ENCODE measurements at places on chromosomes 2 and 18.

DNA sequence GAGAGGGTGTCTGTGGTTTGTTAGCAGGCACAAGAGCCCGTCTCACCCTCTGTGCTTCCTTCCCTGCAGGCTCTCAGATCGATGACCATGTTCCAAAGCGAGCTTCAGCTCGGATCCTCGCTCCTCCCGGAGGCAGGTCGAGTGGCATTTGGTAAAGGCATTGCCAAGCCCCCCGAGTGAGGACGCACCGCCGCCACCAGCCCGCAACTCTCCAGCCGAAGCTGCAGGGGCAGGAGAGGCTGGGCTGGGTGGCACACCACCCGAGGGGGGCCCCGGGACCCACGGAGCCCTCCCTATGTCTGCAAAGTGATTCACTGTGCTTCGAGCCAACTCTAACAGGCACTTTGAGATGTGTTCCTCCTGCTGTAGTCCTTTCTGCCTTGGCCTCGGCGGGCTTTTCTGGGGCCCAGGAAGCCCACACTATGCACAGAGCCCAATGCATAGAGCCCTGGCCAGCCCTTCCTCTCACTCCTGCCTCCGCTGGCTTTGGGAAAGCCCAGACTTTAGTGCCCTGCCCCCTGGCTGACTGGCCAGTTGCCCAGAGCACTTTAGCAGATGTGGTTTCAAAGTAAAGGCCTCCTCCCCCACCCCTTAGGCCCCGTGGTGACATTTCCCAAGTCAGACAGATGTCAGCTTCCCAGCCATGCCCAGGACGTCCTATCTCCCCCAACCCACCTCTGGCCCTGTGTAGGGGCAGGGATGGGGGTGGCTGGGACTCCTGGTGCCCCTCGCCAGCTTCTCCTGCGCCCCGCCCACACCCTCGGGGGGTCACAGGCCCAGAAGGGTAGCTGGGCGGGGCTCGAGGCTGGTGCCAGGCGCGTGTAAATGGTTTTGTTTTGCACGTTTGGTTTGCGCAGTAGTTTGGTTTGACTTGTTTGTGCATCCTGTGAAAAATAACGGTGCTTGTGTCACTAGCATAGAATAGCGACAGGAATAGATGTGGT is 23.3 kb upstream of the MAPRE3 start:
- peak; percentile 52 for DNase-seq

DNA sequence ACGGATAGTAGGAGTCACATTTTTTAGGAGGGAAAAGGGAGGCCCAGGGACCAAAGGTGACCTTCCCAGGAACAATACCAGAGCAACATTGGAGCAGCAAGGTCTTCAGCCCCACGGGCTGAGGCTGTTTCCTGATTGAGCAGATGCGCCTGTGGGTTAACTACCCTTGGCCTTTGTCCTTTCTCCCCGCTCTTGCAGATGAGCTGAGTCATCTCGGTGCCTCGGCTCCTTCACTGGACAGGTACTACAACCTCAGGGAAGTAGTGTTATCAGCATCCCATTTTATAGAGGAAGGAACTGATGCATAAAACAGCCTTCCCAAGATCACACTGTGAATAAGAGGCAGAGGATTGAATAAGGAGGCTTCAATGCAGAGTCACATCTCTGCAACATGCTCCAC is 43.5 kb downstream of the DHRS9 start:
- no peak for DNase-seq

GRCh38 chr2:41579806-41580205 is 468.0 kb upstream of the PKDCC start:
- DNase-seq = no peak

GRCh38 chr18:63085611-63086010 is 234.0 kb downstream of the BCL2 start:
- no peak for DNase-seq

DNA sequence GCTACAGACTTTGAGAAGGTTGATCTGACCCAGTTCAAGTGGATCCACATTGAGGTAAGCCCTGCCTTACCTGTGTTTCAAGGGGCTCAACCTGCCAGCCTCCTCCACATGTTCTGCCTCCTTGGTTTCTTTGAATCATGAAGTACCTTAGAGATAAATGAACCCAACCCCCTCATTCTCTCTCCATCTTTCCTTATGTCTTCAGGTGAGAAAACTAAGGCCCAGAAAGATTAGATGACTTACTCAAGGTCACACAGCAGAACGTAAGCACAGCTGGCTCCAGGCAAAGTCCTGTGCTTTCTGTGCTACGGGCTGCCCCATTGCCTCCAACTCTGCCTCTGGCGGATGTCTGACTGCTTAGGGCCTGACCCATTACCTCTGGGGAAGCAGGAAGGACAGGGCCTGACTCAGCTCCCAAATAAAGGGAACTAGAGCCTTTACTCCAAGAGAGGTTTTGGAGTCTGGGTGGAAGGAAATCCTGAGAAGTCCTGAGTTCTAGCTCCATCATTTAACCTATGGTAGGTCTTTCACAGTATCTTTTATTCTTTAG is 10.3 kb downstream of the KHK start:
- DNase-seq = no peak

DNA sequence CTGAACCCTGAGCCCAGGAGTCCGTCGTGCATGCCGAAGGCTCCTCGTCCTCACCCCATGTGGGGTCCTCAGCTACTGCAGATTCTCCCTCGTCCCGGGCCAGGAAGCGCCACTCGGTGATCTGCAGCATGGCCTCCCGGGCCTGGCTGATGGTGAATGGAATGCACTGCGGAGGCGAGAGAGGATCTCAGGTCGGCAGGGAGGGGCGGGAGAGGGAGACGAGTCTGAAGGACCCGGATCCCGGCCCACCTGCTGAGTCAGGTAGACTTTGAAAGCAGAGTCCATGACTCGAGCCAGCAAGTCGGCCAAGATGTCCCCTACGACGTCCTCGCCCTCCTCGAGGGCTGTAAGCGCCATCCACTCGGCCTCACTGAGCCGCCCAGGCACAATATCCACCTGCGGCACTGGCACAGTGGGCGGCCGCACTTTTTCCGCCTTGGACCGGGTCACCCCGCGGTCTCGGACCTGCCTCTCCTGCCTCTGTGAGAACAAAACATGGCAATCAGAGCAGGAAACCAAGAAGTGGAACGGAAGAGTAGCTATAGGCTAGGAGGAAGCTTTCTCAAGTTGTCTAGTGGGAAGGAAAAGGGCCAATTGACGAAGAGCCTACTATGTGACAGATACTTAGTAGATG is 5.5 kb downstream of the C2orf81 start:
- DNase-seq = no peak

DNA sequence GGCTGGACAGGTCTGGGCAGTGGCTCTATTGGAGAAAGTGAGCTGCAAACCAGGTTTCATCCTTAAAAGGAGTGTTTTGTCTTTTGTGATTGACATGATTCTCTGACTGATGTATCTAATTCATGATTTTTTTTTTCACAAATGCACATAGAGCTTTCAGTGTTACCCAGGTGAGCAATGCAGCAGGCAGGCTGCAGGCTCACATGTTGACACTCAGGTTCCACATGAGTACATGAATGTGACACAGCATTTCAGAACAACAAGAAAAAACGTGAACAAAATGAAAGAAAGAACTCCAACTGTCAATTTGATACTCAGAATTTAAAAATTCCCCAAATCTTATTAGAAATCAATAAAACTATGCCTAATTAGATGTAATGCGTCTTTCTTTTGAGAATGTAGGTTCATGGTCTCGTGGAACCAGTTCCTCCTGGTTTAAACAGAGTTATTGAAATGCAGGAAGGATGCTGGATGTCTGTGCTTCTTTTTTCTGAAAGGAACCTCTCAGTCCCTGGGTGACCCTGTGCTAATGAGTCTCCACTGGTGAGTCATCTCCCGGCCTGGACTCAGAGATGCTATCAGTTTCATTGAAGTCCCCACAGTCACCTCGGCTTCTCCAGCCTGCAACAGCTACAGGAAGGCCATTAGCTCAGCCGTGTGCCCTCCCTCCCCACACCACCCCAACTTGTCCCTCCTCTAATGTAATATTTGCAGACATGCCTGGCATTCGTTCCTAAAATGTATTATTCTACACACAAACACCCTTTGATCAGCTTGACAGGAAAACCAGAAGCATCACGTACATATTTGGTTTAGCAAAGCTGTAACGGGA is 430.4 kb downstream of the LPIN1 start:
- peak; percentile 69 for DNase-seq

DNA sequence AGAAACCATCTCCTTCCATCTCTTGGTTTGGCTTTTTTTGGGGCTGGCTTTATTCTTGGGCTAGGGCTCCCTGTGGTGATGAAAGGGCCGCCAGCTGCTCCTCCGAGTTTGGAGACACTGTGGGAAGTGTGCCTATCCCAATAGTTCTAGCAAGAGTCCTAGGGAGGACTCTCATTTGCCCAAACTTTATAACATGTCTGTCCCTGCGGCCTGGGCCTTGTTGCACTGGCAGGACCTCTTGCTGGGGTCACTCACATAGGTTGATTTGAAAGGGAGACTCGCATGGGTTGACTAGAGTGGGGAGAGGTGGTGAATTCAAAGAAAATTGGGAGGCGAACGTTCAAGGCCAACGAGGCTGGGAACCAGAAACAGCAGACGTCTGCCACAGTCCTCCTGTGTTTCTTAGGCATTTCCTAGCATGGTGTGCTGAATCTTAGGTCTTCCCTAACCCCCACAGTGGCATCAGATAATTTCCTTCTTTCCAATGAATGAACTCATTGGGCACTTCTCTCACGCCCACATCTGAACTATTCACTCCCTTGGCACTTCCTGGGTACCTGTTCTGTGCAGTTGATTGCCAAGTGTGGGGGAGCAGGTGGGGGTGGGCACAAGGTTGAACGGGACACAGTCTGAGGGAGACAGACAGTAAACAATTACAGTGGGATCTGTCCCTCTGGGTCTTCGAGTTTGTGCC is 26.8 kb downstream of the NIFK start:
- DNase-seq = no peak

DNA sequence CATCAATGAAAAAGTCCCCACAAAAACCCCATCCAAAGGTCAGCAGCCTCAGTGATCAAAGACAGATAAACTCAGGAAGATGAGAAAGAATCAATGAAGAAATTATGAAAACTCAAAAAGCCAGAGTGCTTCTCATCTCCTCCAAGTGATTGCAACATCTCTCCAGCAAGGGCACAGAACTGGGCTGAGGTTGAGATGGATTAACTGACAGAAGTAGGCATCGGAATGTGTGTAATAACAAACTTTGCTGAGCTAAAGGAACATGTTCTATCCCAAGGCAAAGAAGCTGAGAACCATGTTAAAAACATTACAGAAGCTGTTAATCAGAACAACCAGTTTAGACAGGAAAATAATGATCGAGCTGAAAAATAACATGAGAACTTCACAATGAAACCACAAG is 442.8 kb upstream of the SYT4 start:
- no peak for DNase-seq

GRCh38 chr2:127278959-127279358 is 15.0 kb downstream of the ERCC3 start:
- no peak for DNase-seq

DNA sequence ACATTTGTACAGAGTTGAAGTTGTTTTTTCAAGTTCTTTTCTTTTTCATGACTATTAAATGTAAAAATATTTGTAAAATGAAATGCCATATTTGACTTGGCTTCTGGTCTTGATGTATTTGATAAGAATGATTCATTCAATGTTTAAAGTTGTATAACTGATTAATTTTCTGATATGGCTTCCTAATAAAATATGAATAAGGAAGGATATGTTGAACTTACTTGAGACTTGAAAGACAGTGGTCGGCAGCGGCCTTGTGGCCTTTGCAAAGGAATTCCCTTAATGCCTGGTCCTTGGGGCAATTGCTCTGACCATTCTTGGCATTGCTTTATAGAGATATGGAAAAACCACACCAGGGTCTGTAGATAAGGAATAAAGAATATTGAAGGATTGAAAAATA is 25.9 kb upstream of the TMEM87B start:
- no peak for DNase-seq

- DNase-seq = peak; percentile 71
Measured at GRCh38 chr2:176642074-176642473, 372.8 kb downstream of the MTX2 start.

DNA sequence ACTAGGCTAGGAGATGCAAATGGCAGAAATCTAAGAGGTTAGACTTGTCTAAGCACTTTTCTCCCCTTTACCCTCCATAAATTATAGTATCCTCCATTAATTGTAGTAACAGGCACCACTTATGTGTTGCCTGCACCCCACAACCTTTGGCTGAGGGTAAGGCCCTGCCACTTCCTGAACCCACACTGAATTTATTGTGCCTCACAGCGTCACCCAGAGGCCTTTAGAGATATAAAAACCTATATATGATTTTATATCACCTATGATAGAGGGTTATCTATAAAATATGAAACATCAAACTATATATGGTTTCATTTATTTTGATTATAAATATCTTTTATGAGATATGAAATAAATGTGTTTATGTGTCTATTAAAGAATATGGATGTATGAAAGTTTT is 2.6 kb downstream of the UGT1A9 start:
- DNase-seq = no peak

- no peak for DNase-seq
Measured at GRCh38 chr2:79861059-79861374, 348.2 kb downstream of the CTNNA2 start.

DNA sequence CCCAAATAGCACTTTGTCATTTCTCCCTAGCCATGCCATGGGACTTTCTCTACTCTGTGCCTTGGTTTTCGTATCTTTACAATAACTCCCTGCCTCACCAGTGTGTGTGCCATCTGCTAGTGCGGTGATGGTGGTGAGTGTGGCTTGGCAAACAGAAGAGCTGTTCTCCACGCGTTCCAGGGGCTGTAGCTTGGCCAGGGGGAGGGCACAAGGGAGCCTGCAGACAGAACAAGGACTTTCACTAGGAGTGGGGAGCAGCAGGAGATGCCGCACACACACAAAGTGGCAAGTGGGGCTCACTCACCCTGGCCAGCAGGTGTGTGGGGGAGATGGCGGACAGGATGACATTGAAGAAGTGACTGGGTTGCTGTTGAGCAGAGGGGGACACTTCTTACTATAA is 196.9 kb downstream of the HAUS1 start:
- DNase-seq = no peak

- DNase-seq = no peak
Measured at GRCh38 chr2:96306370-96306769, 1.0 kb upstream of the SNRNP200 start.

DNA sequence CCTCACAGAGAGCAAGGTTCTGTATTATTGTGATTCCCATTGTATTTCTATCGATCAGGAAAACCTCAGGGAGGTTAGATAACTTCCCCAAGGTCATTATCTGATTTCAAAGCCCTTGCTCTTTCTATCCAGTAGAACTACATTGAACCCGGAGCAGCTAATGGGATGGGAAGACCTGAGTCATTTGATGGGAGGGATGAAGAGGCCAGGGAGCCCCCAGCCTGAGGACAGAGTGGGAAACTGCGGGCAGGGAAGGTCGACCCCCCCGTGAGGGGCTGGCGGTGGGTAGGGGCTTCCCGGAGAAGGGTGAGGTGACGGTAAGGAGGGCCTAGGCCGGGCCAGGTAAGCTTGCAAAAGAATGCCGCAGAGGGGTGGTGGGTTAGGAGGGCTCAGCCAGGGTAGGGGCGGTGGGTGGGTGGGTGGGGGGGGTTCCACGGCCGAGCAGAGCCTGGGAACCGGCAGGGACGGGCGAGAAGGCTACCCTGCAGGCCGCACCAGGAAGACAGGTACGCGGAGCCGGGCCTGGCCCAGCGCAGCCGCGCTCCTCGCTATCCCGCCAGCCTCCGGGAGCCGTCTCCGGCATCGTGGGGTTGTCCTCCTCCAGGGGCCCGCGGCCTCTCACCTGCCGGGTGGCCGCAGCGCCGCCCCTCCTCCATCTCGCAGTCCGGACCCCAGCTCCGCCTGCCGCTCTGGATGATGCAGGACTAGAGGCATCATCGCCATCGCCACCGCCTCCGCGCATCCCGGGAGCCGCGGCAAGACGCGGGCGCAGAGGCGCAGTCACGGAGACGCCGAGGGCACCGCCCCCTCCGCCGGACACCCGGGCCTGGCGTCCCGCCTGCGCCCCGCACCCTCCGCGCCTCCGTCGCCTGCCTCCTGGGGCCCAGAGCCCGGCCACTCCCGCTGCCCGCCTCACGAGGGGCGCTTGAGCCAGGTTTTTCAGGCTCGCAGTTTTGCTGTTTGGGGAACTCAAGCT is at the start of gene GPR75:
TSS of gene GPR75 (minus strand) at position 762 of the 976 bp plus-strand sequence. CDS start 5,211 bp downstream, outside the sequence.
- peak; percentile 56 for DNase-seq

Data from GM03348 (cell line).